DMS79 treated with DMSO at 0.1 percent for 48 hours (cell line): ENCODE measurements at places on chromosomes 5 and 9.
A peak's percentile ranks its signal among the peaks of the same experiment; 100 is the strongest.

DNA sequence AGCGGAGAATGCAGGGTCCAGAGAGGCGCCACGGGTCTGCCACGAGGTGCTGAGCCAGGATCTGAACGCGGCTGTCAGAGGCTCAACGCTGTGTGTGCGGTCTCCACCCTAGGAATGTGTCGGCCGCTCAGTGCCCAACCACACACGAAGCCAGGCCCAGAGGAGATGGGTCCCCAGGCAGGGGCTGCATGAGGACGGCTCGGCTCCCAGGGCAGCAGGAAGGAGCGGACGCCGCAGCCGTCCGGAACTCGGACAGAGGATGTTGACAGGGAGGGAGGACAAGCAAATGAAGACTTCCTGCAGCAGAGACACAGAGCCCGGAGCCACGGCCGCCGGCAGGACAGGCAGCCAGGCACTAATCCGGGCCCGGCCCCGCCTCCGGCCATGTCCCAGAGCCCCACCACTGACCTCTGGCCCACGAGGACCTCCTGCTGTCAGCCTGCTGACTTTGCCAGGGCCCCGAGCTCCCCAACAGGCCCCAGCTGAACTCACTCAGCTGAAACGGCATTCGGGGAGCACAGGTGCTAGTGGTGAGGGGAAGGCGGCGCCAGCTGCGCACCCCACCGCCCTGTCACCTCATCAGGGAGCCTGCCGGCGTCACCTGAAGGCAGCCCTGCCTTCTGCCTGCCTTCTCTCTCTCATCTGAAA, 12.7 kb downstream of the VAV2 start:
- no peak for DNase-seq

DNA sequence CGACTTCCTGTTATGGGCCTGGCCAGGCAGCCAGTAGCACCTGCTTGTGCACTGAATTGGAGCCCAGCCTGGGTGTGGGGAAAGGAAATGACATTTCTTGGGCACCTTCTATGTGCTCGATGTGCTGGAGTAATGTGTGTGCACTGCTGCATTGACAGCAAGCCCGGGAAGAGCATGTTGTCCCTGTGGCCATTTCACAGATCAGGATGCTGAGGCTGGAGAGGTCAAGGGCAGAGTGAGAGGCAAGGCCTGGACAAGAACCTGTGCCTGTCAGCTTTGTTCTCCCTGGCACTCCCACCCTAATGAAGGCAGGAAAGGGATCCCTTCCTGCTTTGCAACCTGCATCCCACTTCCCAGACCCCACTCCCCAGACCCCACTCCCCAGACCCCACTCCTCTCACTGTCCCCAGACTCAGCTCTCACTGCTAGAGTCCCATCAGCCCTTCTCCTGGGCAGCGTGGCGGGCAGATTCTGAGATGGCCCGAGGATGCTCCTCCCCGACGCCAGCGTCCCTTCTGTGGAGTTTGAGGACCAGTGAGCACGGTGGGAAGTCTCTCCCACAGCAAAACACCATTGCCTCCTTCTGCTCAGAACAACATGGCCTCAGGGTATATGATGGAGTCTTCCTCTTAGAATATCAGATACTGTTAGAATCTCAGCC, 49.6 kb downstream of the BARX1 start:
- no peak for DNase-seq

DNA sequence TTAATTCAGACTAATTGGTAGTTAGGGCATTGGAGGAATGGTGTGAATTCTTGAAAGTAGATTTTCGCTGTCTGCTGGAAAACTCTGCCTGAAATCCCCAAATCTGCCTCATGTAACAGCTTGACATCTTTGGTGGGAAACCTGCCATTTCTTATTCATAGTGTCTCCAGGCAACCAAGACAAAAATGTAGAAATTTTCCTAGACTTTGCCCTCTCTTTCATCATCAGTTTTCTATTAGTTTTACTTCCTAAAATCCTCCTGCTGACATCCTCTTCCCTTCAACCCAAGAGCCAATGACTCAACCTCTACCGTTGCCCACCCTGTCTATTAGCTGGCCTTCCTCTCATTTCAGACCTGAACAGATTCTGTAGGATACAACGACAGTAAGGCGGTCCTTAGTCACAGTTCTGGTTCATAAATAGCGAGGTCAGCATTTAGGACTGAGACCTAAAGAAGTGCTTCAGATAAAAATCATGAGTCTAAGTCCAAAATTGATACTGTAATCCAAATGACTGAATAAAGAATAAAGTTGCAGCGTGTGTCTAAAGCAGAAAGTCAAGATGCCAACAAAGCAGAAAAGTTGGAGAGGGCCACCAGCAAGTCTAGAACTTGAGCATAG, 133.9 kb downstream of the MUSK start:
- no peak for DNase-seq

DNA sequence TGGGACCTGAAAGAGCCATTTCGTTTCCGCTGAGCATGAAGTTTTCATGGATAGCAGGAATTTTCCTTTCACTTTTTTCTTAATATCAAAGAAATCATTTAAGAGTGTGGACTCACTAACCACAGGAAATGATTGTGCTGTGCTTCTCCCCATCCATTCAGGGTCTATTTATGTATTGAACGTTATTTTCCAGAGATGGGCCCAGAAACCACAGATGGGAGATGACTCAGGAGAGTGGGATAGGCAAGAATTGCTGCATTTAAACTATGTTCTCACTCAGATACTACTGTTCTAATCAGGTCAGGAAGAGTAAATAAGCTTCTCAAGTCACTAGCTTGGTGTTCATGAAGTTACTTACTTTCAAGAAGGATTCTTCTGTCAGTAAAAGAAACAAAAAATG, 763.8 kb downstream of the DTWD2 start:
- no peak for DNase-seq

GRCh38 chr5:21071421-21071820, 1083.4 kb upstream of the CDH18 start:
- DNase-seq, result no peak

- no peak for DNase-seq
Measured at GRCh38 chr5:107542428-107542827, 128.3 kb downstream of the EFNA5 start.

GRCh38 chr5:67164856-67165525, 31.6 kb downstream of the CD180 start:
- DNase-seq, result no peak

GRCh38 chr9:100472788-100473275, at the start of gene TMEFF1:
Gene TMEFF1 (plus strand): TSS chr9:100473149. CDS start chr9:100473545, 396 bp downstream.
- no peak for DNase-seq

- DNase-seq, result no peak
Measured at GRCh38 chr9:73038613-73039012, 85.8 kb upstream of the ALDH1A1 start.

GRCh38 chr9:129005336-129005997, 22.7 kb downstream of the SH3GLB2 start:
- no peak for DNase-seq

- peak; percentile 22 for DNase-seq
Measured at GRCh38 chr9:76704593-76705204, 59.5 kb upstream of the PCA3 start.

- DNase-seq, result no peak
Measured at GRCh38 chr5:14153932-14154731, 11.0 kb downstream of the TRIO start.

- no peak for DNase-seq
Measured at GRCh38 chr5:140785905-140786686, at the start of gene PCDHA1. Gene PCDHA1 (plus strand): TSS chr5:140786140.

- no peak for DNase-seq
Measured at GRCh38 chr5:38538161-38538560, 18.3 kb downstream of the LIFR start.

DNA sequence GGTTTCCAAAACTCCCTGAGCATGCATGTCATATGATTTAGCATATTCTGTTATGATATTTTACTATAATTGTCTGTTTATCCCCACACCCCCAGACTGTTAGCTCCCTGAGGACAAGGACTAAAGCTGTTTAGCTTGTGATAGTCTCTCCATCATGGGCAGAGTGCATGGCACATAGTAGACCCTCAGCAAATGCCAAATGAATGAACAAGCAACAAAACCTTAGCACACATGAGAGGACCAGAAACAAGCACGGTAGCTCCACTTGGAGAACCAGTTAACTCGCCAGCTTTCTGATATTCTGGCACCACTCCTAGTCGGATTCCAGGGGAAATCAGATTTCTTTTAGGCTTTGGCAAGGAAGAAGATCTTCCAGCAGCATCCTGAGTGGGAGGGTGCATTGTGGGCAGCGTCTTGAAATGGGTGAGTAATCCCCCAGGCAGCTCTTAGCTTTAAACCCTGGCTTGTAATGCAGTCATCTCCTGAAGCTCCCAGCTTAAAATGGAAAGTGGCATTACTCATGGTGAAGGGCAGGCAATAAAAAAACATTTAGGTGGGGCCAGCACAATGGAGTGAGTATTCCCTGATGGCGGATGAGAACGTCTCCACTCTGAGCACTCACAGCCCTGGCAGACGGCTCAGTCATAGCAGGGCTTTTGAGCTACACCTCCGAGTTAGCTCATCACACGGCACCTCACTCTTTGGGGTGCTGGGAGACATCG, 41.1 kb downstream of the FGF1 start:
- DNase-seq, result no peak

- DNase-seq, result no peak
Measured at GRCh38 chr5:148107608-148108007, 43.8 kb downstream of the SPINK5 start.
